ENCODE measurements at places on chromosomes 1 and 21.

DNA sequence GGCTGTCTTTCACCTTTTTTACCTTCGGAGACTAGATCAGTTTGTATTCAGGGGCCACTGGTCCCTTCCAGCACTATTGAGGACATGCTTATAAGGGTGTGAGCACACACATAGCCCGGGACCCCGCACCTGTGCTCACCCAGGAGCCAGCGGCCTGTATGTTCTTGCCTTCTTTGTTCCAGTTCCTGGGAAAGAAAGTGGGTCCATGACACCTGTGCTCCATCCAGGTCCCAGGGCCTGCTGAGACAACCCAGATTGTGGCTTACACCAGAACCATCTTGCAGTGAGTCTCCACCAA lies 207.8 kb downstream of the TOMM20 start:
- no peak for DNase-seq

GRCh38 chr1:233183226-233184020 lies 112.1 kb downstream of the PCNX2 start:
- no peak for DNase-seq

GRCh38 chr1:87134625-87135328 lies 193.9 kb upstream of the LMO4 start:
- DNase-seq: no peak

- no peak for DNase-seq
Observed at GRCh38 chr1:15452866-15453571, 3.5 kb upstream of the CELA2A start.

- DNase-seq: peak; percentile 71
Observed at GRCh38 chr1:23619299-23620188, 60.2 kb upstream of the ID3 start.

- DNase-seq: no peak
Observed at GRCh38 chr1:10727751-10728232, 68.7 kb downstream of the CASZ1 start.

DNA sequence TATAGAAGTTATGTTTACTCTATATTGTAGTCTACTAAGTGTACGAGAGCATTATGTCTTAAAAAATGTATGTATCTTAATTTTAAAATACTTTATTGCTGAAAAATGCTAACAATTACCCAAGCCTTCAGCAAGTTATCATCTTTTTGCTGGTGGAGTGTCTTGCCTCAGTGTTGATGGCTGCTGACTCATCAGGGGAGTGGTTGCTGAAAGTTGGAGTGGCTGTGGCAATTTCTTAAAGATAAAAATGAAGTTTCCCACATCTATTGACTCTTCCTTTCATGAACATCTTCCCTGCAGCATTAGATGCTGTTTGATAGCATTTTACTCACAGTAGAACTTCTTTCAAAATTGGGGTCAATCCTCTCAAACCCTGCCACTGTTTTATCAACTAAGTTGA lies 95.8 kb downstream of the CDC7 start:
- no peak for DNase-seq

Measured in naive thymus-derived CD8-positive, alpha-beta T cell (primary cell).